ENCODE measurements at places on chromosomes 12 and 14.

GRCh38 chr14:77143071-77143470 lies 1.5 kb upstream of the ZDHHC22 start:
- DNase-seq = no peak

GRCh38 chr12:58914457-58914856 lies 5.8 kb downstream of the LRIG3 start:
- DNase-seq = no peak

DNA sequence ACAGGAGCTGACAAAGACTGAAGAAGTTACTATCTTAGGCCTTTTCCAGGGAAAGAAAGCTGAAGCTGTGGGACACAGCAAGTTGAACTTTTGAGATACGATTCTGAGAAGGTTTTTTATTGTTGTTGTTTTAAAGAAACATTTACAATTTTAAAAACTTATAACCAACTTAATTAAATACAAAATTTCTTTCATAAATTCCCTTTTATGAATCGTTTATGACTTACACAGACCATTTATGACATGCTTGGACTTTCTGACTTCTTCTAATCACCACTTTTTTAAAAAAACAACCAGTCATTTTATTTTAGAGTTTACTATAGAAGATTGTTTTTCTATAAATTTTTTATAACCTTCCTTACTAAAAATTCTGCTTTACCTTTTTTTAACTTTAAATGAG lies 68.7 kb downstream of the DHRS2 start:
- no peak for DNase-seq

DNA sequence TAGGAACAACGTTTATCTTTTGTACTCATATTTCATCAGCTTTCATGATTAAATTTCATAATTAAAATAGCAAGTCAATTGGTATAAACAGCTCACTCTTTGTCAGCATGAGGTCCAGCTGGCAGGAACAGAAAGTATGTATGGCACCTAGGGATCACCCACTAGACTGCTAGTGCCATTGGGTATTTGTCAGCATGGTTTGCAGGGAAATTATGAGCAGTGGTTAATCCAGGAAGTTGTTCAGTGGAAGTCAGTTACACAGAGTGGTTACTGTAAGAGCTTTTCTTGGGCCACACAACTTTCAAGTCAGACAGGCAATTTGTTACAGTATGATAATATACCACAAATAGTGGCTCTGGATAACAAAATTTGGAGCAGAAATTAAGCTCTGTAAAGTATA lies 340.3 kb upstream of the RGS6 start:
- DNase-seq = no peak

DNA sequence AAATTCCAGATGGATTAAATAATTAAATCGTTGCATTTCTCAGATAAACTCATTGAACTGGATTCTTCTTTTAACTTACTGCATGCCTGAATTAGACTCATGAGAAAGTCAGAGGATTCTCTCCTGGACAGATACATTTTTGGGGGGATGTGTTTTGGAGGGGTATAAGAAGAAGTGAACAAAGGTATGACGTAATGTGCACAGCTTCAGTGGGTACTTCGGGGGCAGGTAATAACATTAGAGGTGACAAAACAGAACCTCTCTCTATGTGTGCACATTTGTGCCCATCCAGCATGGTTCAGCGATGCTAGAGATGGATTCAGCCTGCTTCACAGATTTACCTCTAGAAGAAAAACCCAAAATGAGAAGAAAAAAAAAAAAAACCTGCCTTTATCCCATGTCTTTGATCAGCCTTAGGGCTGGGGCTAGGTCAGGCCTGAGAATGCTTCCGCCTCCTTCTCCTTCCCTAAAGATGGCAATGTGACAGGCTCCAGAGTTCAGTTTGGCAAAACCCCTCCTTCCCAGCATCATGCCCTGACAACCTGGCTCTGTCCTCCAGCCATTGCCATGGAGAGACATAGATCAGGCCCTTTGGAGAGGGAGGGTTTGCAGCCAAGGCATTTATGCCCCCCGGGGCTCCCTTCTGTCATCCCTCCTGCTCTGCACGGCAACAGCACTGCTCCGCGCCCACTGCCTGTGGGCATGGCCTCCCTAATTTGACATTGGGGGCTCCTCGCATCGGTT lies 166.7 kb downstream of the KCNA5 start:
- no peak for DNase-seq

GRCh38 chr14:24224618-24225071 lies 7.5 kb downstream of the NEDD8 start:
- no peak for DNase-seq

DNA sequence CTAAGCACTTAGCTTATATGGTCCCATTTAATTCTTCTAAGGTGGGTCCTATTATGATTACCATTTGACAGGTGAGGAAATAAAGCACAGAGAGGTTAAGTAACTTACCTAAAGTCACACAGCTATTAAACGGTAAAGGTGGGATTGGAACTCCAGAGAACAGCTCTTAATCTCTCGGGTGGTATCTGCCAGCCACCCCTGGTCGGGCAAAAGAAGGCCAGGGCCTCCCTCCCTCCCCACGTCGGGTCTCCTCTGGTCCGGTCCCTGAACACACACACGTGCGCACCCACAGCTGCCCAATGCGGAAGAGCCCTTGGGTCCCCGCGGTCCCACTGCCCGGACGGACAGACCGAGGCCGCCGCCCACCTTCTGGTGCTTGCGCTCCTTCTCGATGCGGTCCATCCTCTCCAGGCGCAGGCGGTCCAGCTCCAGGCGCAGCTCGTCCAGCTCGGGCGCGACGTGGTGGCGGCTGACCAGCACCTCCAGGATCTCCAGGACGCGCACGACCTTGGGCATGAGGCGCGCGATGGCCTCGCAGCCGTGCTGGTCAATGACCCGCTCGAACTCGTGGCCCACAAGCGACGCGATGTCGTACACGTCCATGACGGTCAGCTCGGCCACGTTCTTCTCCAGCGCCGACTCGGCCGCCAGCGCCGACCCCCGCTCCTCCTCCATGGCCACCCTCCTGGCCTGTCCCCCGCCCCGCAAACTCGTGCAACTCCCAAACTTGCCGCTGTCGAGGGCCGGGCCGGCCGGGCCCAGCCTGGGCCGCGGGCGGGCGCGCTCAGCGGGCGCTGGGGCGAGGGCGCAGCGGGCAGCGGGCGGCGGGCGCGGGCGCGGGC lies 490 bp downstream of the RILPL1 start:
- DNase-seq = peak; percentile 10

DNA sequence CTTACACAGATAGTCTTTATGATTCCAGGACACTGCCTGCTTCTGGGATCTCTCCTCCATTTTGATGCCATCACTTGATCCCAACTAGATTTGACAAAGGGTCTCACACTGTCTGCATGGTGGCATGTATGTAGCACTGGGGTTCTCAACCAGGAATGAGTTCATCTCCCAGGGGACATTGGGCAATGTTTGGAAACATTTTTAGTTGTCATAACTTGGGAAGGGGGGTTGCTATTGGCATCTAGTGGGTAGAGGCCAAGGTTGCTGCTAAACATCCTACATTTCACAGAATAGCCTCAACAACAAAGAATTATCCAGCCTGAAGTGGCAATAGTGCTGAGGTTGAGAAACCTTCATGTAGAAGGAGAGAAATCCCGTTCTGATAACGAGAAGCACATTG lies 376.2 kb downstream of the DPF3 start:
- DNase-seq = no peak

DNA sequence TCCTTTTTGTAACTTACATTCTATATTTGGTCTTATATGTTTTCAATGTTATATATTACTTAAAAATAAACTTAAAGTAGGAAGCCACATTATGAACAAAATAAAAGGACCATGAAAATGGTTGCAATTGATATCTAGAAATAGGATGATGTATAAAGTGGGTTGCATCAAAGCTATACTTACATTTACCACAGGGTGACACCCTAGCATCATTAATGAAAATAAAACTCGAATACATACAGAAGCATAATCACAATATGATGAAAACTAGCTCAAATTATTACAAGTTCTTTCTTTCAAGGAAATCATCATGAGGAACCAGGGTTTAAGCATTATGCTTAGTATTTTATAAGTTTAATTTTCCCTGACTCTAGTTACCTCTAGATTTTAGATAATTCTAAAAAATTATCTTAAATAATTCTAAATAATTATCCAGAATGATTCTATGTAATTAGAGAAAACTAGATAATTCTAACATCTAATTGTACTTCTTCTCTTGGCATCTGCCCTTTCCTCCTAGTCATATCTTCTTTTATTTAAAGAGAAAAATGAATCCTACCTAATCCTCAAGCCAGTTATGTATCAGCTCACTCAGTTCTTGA lies 31.2 kb downstream of the TAS2R7 start:
- DNase-seq = peak; percentile 56

DNA sequence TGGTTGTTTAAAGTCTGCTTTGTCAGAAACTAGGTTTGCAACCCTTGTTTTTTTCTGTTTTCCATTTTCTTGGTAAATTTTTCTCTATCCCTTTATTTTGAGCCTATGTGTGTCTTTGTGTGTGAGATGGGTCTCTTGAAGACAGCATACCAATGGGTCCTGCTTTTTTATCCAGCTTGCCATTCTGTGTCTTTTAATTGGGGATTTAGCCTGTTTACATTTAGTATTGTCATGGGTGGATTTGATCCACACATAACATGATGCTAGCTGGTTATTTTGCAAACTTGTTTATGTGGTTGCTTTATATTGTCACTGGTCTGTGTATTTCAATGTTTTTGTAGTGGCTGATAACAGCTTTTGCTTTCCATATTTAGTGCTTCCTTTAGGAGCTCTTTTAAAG lies 17.2 kb upstream of the ART4 start:
- no peak for DNase-seq

GRCh38 chr12:4118017-4118510 lies 155.5 kb upstream of the CCND2 start:
- DNase-seq = no peak

GRCh38 chr12:1444142-1444516 lies 150.3 kb downstream of the FBXL14 start:
- no peak for DNase-seq
